ENCODE measurements at places on chromosomes 6 and 20.

DNA sequence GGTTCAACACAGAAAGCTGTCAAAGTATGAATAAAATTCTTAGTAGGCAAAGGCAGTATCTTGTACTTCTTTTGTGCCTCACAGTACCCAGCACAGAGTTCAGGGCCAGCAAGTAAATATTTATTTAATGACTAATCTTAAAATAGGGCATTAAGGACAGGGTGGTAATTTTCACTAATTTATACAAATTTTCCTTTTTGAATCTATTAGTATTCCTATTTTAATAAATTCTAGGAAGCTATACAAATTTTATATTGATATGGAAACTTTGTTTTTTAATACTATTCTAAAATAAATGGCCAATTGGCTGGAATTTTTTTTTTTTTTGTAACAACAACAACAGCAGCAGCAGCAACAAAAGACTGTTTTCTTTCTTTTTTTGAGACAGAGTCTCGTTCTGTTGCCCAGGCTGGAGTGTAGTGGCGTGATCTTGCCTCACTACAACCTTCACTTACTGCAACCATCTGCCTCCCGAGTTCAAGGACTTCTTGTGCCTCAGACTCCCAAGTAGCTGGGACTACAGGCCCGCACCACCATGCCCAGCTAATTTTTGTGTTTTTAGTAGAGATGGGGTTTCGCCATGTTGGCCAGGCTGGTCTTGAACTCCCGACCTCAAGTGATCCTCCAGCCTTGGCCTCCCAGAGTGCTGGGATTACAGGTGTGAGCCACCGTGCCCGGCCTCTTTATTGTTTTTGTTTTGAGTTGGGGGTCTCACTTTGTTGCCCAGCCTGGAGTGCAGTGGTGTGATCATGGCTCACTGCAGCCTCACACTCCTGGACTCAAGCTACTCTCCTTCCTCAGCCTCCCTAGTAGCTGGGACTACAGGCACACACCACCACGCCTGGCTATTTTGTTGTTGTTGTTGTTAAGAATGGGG is 85.2 kb downstream of the FKBP5 start:
- no peak for DNase-seq

DNA sequence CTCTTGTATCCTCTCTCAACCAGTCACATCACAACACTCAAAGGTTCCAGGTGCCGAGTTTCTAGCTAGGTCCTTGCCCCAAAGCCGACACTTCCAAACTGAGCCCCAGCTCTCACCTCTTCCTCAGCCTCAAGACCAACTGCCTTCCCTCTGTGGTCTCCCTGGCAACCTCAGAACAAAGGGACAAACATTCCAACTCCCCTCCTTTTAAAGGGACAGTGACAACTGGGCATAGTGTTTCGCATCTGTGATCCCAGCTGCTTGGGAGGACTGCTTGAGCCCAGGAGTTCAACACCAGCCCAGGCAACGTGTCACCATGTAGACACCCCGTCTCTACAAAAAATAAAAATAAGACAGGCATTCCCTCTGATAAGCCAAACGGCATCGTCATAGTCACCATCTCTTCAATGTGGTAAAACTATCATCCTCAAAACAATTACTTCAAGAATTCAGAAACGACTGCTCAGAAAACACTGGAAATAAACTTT is 11.3 kb downstream of the DIDO1 start:
- DNase-seq: no peak

DNA sequence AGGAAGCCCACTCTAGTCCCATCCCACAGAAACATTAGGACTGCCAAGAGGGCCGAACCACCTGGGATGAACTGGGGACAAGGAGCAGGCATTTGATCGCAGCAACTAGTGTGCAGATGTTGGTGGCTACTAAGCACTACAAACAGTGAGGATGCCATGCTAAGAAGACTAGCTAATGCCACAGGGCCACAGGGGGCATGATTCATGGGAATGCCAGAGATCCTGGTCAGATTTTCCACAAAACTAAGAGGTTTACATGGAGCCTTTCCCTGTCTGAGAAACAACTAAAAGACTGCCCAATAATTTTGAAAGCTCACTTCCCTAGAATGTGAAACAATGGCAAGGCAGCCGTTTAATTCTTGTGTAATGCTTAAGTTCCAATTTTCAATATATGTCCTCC is 375.9 kb upstream of the PTCHD4 start:
- no peak for DNase-seq

DNA sequence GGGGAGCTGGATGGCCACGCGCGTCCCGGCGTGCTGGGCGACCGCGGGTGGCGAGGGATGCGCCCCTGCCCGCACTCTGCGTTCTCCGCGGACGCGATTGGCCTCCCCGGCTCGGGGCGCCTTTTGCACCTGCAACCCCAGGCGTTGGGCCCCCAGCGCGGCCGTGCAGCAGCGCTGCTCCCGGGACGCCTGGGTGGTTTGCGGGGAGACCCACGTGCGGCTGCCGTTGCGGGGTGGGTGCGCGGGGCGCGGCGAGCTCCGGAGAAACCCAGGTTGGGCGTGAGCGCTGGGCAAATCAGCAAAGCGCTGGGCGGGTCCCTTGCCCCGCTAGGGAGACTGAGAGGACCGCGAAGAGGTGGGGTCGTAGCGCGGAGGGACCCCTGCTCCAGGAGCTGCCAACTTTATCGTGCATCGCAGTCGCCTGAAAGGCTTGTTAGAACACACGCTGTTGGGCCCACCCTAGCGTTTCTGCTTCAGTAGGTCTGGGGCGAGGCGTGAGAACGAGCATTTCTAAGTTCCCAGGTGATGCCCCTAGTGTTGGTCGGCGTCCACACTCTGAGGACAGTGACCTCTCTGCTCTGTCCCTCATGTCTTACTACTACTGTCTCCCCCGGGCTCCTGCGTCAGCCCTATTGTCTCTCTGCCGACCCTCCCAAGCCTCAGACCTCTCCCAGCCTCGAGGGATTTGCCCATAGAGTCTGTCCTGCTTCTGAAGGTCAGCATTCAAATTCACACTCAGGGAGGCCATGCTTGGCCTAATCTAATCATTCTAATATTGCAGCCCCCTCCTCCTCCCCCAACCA is 538 bp upstream of the ZFP64 start:
- DNase-seq: no peak

DNA sequence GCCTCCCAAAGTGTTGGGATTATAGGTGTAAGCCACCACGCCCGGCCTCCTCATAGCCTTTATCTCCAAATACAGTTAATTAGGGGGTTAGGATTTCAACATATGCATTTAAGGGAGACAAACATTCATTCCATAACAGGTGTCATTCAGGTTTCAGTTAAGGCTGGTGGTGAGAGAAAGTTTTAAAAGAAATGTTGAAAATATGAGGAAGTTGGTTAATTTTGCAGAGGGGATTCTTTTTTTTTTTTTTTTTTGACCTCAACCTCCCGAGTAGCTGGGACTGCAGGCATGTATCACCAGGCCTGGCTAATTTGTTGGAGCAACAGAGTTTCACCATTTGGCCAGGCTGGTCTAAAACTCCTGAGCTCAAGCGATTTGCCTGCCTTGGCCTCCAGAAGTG is 12.5 kb upstream of the EBF4 start:
- no peak for DNase-seq

GRCh38 chr6:107691062-107691751 is 132.9 kb downstream of the SCML4 start:
- no peak for DNase-seq
